RWPE1 (cell line): ENCODE measurements at places on chromosomes 6 and 20.

GRCh38 chr6:22666586-22666985 is 97.2 kb downstream of the HDGFL1 start:
- DNase-seq = no peak

DNA sequence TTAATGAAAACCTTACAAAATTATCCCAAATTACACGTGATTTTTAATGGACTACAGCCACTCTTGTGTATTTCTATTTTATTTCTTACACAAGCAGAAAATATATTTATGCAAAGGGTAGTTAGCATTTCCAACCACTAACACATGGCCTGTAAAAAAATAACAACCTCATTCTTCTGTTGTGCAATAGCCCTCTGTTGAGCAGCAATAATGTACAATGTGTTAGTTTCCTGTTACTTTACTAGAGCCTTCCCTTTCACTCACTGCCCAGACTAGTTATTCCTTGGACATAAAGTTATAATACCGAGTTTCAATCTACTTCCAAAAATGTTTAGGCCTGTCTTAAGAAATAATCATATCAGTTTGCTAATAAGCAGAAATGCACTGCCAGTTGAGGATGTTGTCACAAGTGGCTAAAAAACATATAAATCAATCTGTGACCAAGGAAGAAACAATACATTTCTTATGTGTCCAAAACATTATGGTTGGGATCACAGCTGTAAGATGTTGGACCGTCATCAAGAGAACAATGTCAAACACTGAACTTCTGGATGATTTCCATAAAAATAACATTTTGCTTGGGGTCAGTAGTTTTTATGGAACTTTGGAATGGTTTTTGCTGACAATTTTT is 73.6 kb upstream of the RNF146 start:
- DNase-seq = no peak

DNA sequence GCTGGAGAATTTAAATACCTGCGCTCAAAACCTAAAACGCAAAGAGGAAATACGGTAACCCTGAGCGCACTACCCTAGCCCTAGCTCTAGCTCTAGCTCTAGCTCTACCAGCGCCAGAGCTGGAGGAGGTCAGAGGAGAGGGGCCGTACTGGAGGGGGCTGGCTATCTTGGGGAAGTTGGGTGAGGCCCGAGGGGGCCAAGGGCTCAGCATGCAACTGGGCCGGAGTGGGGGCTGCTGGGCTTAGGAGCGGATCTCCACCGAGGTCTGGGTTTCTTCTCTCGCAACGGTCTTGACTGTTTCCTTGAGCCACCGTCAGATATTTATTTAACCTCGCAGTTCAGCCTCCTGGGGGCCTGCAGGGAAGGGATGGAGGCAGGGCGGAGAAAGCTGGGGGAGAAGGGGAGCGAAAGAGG is 91.0 kb downstream of the NCR2 start:
- no peak for DNase-seq

DNA sequence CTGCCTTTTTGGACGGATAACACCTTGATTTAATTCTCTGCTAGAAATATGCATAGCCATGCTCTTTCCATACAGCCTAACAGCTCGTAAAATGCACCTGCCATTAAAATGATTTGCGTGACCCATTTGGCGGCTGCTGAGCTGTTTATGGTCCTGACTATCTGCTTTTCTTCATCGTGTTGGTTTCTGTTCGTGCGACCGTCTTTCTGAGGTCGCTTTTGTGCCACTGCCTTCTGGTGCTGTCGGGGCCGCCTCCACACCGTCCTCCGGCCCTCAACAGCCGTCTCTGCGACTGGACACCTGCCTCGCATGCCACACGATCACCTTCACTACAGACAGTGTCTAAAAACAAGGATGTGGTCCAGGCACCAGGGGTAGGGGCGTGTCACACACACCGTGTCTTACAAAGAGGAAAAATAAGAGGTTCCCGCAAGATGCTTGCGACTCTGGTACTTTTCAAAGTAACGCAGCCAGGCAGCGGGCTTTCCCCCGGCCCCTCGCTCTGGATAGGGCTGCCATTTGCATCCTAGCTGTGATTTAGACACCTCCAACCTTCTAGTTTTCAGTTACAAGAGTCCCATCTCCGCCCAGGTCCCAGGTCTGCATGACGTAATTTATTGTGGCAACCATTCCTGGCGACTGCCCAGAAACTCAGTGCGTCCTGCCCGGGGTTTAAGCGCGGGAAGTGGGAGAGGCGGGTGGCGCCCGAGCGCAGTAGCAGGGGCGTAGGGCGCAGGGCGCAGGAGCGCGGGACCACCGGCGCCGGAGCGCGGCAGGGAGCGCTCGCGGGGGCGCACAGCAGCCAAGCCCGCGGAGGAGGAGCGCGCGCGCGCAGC is at the start of gene STMND1:
Gene STMND1 (plus strand): TSS at position 629 of the 836 bp plus-strand sequence. CDS start 208 bp downstream, outside the sequence.
- peak; percentile 29 for DNase-seq

DNA sequence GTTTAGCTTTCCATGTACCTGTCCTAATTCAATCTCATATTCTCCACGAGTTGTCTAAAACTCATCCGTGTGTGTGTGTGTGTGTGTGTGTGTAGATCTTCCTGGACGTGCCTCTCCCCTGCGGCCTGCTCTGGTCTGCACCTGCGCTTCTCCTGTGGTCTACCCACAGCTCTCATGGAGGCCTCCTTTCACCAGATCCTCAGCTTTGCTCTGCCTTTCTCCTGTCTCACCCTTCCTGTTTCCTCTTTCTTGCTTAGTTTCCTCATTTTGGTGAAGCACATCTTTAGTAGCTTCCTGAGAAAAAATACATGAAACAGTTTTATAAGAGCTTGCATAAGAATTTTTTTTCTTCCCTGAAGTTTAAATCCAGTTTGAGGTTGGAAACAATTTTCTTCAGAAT is 18.1 kb downstream of the SLX4IP start:
- no peak for DNase-seq

DNA sequence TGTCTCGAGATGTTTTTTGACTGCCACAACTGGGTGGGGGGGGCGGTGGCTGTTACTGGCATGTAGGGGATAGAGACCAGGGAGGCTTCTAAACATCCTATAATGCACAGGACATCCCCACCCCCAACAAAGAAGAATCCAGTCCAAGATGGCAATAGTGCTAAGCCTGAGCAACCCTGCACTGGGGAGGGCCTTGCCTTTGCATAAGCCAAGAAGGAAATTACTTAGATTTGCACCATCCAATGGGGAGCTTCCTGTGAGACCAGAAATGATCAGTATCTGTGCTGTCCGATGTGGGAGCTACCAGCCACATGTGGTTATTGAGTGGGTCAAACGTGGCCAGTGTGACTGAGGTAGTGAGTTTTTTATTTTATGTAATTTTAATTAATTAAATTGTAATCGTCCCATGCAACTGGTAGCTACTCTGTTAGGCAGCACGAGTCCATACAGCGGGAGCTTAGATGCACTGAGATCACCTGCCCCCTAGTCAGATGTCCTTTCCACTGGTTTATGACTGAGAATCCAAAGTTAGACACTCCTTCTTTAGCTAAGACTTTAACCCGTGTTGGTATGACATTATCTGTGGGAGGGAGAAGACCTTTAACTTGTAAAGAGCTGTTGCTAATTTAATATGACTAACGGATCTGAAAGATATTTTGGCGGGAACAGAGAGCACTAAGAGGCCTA is 97.4 kb upstream of the NEDD9 start:
- DNase-seq = no peak

DNA sequence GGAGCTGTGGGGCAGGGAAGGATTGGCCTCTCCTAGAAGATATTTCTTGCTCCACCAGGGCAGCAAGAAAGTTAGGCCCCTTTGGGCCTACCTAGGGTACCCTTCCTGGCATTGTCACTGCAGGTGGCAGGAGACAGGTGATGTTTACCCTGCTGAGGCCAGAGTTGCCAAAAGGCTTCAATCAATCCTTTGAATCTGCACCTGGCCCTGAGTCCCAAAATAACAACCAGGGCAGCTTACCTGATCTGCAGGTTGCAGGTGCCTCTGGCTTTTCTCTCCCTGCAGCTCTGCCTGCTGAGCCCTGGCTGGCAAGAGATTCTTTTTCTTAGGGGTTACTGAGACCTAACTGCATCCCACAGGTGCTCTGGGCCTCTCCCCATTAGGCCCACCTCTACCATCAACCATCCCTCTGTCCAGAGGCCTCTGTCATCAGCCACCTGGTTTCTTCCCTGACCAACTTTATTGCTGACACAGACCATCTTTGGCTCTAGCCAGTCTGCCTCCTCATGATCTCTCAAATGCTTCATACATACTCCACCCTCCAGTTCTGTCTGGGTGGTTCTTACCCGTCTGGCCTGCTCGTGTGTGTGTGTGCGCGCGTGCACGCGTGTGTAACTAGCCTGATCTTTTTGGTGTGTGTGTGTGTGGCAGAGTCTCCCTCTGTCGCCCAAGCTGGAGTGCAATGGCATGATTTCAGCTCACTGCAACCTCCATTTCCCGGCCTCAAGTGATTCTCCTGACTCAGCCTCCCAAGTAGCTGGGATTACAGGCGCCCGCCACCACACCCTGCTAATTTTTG is 13.7 kb downstream of the BCL2L1 start:
- no peak for DNase-seq

DNA sequence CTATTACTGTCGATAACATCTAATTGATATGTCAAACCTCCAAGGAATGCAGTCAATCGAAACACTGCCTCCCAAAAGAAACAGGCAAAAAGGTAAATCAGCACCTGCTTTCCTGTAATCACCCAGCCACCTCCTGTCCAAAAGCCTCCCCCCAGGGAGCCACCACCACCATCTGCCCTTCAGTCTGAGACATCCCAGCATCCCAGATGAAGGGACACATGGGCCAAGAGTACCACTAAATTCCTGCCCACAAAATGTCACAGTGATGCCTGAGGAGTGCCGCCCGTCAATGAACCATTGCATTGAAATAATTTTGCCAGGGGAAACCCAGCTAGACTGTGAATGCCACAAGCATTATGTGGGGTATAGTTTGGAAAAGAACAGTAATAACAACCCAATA is 401.7 kb downstream of the ZFAND3 start:
- DNase-seq = no peak

- DNase-seq = no peak
Observed at GRCh38 chr6:15927531-15928225, 201.2 kb upstream of the MYLIP start.

GRCh38 chr20:43667341-43668132 is 623 bp downstream of the MYBL2 start:
- peak; percentile 65 for DNase-seq

- DNase-seq = no peak
Observed at GRCh38 chr6:160971171-160971570, 20.4 kb upstream of the MAP3K4 start.

GRCh38 chr6:143878272-143878760 is 14.0 kb downstream of the ZC2HC1B start:
- DNase-seq = peak; percentile 24

DNA sequence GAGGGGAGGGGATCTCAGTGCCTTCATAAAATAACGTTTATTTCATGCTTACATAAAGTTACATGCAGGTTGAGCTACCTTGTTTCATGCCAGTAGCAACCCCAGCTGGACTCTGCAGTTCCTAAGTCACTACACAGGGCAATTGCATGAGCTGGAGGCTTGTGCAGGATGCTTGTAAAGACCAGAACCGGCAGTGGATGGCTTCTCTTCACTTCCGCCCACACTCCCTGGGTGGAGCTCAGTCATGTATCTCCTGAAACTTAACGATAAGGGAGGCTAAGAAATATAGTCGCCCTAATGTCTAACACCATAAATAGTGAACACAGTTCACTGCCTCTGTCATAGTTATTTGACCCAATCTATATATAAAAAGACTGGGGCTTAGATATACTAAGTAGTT is 99.4 kb upstream of the RAB32 start:
- no peak for DNase-seq

- no peak for DNase-seq
Observed at GRCh38 chr6:1473166-1473565, 83.8 kb downstream of the FOXF2 start.

- peak; percentile 32 for DNase-seq
Observed at GRCh38 chr6:41427642-41428335, 92.4 kb downstream of the NCR2 start.

DNA sequence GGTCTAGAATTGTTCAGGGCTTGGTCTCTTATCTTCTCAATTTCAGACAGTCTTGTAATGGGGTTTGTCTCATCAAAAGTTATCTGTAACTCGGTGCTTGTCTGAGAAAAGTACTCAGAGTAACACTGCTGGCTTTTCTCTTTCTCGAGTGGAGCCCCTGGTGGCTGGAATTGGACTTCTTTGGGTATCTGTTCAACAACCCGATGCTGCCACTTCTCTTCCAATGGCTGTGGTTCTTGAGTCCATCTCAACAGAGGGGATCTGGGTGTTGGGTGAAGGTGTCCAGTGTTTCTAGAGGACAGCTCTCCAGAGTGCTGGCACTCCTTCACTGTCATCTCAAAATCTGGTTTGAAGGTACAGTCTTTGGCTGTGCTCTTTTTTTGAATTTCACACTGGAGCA is 24.6 kb downstream of the DST start:
- no peak for DNase-seq

GRCh38 chr20:48615871-48616270 is 211.9 kb downstream of the PREX1 start:
- DNase-seq = no peak

DNA sequence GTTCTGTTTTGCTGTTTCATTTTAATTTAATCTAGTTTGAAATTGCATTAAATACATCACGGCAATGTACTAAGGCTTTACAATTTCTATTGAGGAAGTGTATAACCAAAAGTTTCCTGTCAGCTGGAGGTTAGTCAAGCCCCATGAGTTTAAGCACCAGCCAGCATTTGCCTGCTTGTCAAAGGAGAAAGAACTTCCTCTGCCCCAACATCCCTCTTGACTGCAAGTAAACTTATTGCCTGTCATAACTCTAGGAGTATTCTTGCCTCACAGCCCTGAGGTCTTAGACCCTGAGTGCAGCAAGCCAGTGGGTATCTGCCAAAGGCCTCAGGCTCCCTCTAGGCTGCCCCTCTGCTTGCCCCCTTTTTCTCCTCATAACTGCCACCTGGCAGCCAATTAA is 106.7 kb upstream of the INSM1 start:
- no peak for DNase-seq
